ENCODE measurements at places on chromosomes 5 and 9.

- no peak for DNase-seq
These were observed 125.7 kb downstream of the COL23A1 start for GRCh38 chr5:178464431-178465048.

DNA sequence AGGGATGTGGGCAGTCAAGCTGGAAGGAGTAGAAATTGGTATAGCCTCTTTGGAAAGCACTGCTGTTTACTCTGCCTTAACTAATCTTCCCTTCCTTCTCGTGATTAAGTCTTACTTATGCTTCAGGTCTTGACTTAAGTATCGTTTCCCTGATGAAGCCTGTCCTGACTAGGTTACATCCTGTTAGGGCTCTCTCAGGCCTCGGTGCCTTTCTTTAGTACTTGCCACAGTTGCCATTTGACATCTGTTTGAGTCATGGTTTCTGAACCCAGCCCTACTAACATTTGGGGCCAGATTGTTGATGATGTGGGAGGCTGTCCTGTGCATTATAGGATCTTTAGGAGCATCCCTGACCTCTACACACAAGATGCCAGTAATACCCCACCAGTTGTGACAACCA is 94.4 kb downstream of the GAPVD1 start:
- DNase-seq: no peak

DNA sequence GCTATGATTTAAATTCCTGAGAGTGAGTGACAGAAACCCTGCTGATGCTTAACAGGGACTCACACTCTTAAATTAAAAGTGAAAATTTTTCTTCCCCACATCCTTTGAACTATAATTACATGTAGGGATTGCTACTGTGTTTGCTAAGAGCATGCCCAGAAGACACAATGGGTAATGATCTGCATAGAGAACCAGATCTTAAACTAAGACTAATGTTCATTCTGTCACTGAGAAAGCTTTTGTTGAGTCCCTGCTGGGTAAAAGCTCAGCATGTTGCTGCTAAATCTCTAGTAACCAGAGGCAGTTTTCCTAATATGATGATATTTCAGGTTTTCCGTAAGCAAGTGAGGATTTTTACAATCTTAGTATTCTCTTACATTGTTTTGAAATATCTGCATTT is 424.8 kb upstream of the SMC2 start:
- no peak for DNase-seq

DNA sequence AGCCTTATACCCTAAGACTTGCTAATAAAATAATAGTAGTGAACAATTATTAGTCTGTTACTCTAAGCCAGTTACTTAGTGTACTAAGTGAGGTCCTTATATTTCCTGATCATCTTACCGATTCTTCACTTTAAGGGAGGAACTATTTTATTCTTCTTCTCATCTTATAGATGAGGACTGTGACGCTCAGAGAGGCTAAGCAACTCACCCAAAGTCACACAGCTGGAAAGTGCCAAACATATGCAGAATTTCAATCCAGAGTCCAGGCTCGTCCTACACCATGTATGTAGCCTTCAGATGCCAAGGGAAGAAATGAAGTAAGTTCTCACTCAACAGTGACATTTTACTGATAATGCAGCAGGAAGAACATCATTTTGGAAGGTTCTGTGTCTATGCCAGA is 34.4 kb upstream of the ARAP3 start:
- no peak for DNase-seq

- no peak for DNase-seq
These were observed 85.2 kb downstream of the GRAMD2B start for GRCh38 chr5:126508251-126508961.

DNA sequence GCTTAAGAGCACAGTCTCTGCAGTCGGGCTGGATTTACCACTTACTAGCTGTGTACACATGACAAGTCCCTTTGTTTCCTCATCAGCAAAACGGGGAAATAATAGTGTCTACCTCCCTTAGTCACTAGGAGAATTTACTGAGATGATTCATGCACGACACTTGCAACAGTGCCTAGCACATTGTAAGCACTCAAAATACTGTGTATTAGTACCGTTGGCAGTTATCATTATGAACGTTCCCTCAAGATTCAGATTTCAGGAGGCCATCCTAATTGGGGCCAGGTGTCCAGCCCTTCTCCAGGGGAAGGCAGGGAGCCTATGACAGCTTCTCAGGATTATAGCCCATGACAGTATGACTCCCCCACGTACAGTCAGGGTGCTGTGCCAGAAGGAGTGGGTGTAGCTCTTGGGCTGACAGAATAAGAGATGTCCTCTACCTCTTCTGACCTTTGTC is 164.3 kb downstream of the DOCK2 start:
- no peak for DNase-seq

GRCh38 chr5:10849278-10849677 is 88.2 kb upstream of the DAP start:
- DNase-seq: no peak

- DNase-seq: no peak
These were observed 1.4 kb upstream of the AGGF1 start for GRCh38 chr5:77028631-77029375.

DNA sequence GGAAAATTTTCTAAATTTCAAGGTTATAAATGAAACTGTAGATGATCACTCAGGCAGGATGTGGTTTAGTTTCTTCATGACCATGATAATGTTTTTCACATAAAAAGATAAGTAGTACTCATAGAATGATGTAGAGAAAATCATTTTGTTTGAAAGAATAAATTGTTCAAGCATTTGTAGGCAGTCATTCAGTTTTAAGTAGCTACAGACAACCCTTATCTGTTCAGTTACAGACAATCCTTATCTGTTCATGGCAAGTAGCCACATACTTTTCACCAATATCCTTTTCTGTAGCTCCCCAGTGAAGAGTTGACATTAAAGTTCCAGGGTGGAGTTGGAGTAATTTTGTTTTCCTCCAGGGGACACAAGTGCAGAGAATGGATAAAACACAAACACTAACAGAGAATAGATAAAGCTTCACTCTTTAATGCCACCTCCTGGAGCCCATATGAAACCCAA is 278.1 kb upstream of the TNC start:
- DNase-seq: no peak

DNA sequence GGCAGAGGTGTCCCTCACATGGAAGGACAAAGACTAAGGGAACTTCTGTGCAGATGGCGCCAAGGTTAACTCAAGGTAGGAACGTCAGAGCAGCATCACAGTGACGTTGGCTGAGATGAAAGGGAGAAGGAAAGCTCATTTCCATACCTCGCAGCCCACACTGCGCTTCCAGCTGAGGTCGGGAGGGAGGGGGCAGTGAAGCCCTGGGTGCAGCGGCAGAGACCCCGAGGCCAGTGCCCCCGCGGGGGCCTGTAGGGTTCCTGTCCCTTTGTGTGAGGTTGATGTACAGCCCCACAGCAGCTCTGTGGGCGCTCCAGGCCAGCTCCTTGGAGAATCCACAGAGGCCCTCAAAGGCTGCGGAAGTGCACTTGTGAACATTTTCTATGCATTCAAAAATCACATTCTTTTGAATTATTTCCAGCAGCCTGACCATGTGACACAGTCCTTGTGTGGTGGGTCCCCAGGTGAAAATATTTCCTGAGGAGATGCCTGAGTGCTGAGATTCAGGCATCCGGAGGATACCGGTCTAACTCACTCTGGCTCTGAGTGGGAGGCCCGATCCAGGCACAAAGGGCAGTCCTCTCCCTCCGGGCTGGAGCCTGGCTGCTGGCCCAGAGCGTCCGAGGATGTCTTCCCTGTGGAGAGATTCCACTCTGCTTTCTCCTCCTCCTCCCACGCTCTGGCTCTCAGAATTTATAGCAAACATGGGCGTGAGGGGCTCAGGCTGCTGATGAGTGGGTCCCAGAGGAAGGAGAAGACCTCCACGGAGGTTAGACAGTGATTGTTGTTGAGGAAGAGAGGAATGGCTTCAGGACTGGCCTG is 150.7 kb downstream of the ICE1 start:
- DNase-seq: no peak

DNA sequence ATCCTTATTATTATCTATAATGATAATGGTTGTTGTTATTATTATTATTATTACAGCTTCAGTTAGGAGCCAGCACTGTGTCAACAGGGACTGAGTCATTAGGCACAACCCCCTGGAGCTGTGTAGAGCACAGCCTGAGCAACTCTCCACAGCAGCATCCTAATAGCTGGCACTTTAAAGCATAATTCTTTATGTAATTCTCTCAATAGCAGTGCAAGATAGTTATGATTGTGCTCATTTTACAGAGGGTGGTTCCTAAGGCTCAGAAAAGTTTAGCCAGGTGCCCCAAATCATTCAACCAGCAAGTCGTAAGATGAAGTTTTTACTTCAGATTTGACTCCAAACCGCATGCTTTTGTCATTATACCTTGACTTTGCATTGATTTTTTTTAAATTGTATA is 390.3 kb downstream of the ANXA1 start:
- peak; percentile 44 for DNase-seq

- DNase-seq: no peak
These were observed 35.6 kb downstream of the IL6ST start for GRCh38 chr5:55959208-55959607.

DNA sequence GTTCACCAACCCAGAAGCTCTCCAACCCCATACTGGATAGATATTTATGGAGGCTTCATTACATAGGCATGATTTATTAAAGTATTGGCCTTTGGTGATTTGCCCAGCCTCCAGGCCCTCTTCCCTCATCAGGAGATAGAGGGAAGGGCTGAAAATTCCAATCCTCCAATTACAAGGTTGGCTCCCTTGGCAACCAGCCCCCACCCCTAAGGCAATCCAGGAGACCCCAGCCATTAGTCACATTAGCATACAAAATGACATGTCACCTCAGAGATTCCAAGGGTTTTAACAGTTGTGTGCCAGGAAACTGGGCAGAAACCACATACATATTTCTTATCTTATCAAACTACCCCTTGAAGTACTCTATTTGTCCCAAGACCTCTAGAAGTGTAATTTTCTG is 210.0 kb downstream of the HINT1 start:
- DNase-seq: no peak

GRCh38 chr5:157926977-157927376 is 68.0 kb upstream of the CLINT1 start:
- no peak for DNase-seq

GRCh38 chr9:135488527-135488926 is 8.9 kb downstream of the PPP1R26 start:
- DNase-seq: no peak
